ENCODE measurements at places on chromosomes 5 and 9.

DNA sequence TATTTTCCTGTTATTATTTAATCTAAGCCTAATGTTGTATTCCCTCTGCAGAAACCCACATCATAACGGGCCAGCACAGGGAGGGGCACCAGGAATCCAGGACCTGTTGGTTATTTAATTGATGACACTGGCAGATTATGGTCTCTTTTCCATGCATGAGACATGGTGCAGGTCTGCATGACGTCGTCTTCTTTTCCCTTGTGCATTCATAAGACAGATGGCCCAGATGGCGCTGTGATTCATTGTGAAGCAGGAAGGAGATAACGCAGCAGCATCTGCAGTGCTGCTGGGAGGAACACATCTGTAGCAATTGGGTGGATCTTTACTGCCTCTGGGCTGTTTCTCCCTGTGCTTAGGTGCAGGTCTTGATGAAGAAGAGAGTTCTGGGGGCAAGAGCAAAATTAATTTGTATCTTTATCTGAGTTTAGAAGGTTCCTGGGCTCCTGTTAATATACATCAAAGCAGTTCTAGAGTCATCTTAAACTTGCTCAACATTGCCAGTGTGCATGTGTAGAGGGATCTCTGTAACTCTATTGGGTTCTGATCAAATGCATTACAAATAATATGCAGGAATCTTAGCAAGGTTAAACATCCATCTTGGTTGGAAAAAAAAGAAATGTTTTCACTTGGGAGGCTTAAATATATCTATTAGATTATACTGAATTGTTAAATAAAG lies 176.1 kb downstream of the PCSK1 start:
- DNase-seq = no peak

DNA sequence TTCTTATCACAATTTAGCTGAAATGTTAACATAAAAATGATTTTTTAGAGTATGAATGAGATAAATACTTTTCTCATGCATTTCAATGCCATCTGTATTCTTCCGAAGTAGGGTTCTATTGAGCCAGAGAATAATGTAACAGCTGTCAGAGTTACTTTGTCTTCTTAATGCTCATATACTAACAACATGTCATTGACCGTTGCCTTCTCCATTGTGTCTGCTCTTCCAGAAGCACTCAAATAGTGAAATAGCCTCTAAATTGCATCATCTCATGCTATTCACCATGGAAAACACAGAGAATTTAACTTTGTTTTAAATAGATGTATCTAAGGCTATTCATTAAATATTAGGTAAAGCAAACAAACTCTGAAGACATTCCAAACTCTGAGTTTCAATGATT lies 1875.9 kb upstream of the CDH9 start:
- no peak for DNase-seq

DNA sequence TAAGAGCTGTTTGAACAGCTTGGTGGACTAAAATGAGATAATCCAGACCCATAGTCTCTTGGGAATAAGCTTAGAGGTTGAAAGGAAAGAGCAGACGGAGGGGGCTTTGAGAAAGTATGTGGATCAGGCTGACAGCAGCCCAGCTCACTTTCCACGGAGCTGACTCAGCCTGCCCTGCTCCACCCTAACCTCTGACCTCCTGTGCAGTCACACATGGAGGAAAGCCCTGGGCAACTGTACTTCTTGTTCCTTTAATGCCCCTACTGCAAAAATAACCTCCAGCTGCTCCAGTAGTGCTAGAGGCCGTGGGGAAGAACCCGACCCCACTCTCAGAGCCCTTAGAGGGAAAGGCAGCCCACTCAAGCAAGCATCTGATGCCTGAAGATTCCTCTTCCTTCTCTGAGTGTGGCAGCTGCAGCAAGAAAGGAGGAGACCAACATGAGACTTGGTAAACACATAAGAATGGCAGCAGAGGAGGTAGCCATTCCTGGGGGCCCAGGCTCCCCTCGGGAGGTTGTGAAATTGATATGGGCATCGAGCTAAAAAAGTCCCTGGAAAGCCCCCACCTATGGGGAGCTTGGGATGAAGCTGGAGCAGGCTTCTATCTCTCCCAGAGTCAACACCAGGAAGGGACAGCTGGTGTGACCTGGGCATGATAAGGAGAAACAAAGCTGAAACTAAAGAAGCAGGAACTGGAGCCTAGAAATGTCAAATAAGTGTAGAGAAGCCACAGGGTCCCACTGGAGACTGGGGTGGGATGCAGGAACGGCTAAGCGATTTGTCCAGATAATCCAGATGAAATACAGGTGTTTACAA lies 204.3 kb downstream of the PIK3R1 start:
- DNase-seq = no peak

- DNase-seq = no peak
These were observed 207.2 kb upstream of the RASEF start for GRCh38 chr9:83270116-83270515.

DNA sequence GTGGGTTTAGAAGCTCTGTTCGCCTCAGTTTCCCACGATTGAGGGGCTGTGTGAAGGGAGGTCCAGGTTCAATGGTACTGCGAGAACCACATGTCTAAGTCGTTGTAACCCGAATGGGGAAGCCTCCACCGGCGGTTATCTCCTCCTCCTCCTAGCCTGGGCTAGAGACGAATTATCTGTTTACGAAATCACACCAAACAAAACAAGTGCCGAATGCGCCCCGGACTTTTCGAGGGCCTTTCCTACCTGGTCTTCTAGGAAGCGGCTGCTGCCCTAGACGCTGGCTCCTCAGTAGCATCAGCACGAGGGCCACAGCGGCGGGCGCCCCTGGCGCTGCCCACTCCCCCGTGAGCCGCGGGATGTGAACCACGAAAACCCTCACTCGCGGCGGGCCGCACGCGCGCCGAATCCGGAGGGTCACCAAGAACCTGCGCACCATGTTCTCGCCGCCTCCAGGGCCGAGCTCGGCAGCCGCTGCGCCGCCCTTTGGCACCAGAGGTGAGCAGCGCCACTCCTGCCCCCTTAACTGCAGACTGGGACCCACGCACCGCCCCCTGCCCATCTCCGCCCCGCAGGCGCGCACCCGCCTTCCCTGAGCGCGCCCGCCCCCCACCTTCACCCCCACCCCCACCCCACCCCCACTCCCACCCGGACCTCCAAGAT lies at the start of gene CDKN2A:
CDKN2A (minus strand) TSS at position 500 of the 663 bp plus-strand sequence.
- DNase-seq = no peak

GRCh38 chr9:534886-535285 lies 306.6 kb upstream of the DMRT1 start:
- DNase-seq = no peak

- no peak for DNase-seq
These were observed 3.3 kb downstream of the PSAT1 start for GRCh38 chr9:78300209-78300608.

DNA sequence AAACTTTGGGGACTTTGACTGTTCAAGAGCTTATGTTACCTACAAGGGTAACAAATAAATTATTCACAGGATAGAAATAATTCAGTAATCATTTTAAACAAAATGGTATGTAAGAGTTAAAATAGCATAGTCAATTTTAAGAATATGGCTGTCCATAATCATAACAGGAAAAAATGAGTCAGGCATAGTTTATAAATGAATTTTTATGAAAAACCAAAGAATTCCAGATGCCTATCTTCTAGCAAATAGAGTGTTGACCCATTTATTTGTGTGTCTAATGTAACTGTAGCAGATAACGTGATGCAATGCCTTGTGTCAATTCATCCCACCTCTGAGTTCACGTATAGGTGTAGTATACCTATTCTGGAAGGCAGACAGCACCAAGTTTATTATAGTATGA lies 169.7 kb upstream of the CDH9 start:
- no peak for DNase-seq

DNA sequence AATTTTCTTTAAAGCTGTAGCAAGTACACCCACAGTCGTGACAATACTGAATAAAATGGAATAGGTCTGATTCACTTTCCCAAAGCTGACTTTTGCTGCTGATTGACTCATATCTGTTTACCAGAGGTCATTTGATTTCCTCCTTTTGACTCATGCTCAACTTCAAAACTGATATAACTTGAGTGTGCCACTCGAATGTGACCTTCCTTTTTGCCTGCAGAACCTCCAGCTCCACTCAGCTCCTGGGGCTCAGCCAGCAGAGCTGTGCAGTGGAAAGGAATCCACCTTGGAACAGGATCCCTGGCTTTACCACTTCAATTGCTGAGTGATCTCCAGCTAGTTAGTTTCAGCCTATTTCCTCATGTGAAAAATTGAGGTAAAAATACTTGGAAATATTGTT lies 84.1 kb downstream of the FEM1C start:
- DNase-seq = no peak

- DNase-seq = no peak
These were observed 231.6 kb downstream of the GOLPH3 start for GRCh38 chr5:31942546-31942945.

- no peak for DNase-seq
These were observed 172.4 kb downstream of the SYK start for GRCh38 chr9:90974016-90974415.

All from stimulated activated CD4-positive, alpha-beta T cell treated with anti-CD3 and anti-CD28 coated beads, Interleukin-1b, Interleukin-23, amount 100 ng/mL, for 1 hour (primary cell).